ENCODE measurements at places on chromosomes 4 and X.

- no peak for DNase-seq
Observed at GRCh38 chrX:11992271-11992670, 146.0 kb upstream of the FRMPD4 start.

DNA sequence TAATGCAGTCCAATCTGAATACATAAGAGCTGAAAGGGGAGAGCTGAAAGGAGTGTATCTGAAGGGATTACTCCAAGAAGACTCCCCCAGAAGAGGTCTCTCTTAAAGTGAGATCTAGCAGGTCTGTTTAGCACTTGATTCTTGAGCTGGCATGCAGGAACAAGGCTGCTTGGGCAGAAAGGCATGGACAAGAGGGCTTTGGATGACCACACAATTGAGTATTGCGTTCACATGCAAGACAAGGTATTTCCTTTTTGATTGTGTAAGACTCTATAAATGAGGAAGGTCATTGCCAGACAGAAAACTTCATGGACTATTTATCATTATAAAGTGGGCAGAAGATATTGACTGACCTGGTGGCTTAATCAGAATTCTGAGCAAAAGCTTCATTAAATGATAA is 145.5 kb upstream of the AFF2 start:
- DNase-seq = no peak

DNA sequence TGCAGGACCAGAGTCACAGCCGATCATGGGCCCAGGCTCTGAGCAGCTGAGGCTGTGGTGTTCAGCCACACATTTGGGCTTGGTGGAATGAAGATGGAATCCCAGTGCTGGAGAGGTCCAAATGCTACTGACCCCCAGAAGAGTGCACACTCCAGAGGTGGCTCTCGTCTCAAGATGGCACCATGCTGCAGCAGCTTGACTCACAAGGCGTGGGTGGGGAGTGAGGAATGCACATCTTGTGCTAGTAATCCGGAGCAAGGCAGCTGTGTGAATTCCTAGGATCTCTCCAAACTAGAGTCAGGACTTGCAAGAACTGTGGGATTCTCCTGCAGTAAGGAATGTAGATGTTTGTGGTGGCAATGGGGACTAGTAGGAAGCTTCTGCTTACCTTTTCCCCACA is 28.7 kb downstream of the RAB28 start:
- peak; percentile 2 for DNase-seq

DNA sequence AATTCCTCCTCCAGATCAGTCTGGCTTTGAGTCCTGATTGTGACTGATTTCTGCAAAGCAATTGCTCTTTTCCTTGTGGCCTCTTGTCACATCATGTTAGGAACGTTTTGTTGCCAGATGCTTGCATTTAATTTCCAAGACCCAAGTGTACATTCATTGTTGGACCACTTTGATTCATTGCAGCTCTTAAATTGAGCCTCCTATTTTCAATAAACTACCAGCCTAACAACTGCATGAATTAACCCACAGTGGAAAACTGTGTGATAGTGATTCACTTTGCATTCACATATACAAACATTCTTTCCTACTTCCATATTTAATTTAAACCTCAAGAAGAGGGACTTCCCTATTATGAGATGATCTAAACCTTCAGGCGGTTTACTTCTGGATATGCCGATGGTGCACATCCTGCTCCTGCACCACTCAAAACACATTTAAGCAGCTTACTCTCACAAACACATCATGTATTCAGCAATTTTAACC is 118.4 kb downstream of the AFF1 start:
- DNase-seq = no peak

GRCh38 chr4:39085891-39086290 is 23.9 kb downstream of the KLHL5 start:
- DNase-seq = no peak

DNA sequence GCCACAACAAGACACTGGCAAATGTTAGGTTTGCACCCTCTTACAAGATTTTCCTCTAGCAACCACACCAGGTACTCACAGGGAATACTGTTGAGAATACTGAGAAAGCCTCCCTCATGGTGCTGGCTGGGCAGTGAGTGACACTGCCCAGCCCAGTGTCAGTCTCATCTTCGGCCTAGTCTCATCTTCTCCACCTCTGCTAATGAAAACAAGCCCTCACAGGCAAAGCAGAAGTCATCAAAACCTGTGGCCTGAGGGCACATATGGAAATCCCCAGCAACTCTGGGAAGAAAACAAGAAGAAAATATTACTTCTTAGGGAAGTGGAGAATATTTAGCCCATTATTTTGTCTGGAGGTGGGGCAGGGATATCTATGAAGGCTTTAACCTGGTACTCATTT is 7.9 kb upstream of the ADAM29 start:
- no peak for DNase-seq

- no peak for DNase-seq
Observed at GRCh38 chr4:187006189-187006618, 282.5 kb upstream of the FAT1 start.
